ENCODE measurements at places on chromosomes 4 and X.

DNA sequence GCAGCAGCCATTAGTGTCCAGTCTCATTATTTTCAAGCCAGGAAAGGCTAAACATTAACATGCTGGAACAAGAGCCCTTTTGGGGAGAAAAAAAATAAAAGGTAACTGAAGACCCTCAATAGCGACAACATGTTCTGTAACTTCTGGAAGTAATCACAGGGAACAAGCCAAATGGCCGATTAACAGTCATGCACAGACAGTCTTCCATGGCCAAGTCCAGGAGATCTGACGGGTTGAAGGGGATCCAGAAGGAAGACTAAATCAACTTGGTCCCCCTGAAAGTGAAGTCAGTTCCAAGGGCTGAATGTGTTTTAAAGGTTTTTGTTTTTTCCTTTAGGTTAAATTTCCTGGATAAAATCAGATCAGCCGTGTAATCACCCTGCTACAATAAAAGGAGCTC, 52.5 kb downstream of the LNX1 start:
- DNase-seq: no peak

DNA sequence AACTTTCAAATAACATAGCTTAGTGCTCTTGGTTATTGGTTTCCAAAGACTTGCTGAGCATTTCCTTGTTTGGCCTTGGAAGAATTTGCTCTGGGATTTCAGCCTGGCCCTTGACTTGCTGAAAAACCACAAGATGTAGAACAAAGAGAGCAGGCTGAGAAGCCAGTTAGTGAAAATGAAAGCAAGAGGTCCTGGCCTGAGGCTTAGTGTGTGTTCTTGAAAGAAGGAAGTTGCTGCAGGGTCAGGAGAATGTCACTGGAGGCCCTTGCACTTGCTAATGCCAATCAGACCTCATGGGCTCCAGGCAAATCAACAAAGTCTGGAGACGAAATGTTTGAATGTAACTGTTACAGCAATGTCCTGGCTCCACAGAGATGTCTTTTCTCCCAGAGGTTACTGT, 79.4 kb downstream of the SYNPO2 start:
- DNase-seq: peak; percentile 21

- DNase-seq: no peak
Measured at GRCh38 chr4:3405176-3405575, 36.6 kb upstream of the HGFAC start.

DNA sequence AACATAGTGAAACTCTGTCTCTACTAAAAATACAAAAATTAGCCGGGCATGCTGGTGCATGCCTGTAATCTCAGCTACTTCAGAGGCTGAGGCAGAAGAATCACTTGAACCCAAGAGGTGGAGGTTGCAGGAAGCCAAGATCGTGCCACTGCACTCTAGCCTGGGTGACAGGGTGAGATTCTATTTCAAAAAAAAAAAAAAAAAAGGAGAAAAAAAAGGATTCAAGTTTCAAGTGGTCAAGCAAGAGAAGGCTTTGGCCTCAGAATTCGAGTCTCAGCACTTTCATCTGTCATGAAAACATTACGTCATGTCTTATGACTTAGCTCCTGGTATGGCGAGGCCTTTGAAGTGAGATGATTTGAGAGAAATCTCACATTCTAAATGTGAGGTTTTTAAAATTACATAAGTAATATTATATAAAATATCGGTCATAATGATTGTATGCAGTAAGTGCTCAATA, 21.2 kb upstream of the DHRSX start:
- DNase-seq: no peak

DNA sequence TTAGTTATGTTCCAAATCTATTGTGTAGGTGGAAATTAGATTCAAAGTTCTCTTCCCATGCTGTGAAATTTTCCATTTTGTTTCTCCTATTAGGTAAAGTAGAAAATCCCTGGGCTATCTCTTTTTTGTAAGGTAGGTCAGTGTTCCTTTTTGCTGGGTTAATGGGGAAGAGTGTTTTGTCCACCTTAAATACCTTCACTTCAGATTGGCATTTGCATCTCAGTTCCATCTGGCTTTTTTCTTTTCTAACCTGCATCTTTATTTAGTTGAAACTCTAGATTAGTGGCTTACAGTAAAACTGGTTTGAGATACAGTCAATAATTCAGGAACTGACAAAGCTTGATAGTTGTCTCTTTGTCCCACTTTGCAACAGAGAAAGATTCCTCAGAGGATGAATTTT, 1115.8 kb downstream of the PDHA2 start:
- no peak for DNase-seq

DNA sequence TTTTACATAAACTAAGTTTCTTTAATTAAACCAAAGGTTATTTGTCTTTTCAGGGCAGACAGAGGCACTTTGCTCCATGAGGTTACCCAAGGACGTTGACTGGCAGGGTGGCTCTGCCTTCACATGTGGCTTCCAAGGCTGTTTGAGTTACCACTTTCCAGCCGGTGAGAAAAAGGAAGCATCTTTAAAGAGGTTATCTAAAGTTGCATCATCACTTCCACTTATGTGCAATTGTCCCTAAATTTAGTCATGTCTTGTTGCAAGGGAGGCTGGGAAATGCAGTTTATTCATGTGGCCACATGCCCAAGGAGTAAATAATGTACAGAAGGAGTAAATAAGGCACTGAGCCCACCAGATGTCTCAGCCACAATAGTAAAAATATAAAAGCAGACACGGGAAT, 29.0 kb upstream of the RAP1GDS1 start:
- DNase-seq: peak; percentile 0
